Osteoblast (primary cell): ENCODE measurements at places on chromosomes 4 and X.

DNA sequence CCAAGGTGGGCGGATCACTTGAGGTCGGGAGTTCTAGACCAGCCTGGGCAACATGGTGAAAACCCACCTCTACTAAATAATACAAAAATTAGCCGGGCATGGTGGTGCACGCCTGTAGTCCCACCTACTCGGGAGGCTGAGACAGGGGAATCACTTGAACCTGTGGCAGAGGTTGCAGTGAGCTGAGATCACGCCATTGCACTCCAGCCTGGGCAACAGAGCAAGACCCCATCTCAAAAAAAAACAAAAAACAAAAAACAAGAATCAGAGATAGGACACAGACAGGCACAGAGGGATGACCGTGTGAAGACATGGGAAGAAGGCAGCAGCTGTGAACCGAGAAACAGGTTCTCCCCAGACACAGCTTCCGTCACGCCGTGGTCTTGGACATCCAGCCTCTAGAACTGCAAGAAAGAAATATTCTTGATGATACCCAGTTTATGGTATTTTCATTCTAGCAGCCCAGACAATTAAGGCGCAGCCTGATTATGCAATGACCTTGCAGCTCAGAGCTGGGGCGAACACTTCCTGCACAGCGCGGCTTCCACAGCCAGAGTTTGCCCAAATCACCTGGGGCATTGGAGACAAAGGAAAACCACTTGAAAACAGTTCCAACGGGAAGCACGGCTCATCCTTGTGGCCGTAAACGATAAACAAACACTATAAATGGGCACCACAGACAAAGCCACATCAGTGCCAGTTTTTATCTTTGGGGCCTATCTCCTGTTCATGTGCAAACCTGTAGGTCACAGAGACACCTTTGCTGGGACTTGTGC is 4.2 kb upstream of the ARSD start:
- no peak for DNase-seq

DNA sequence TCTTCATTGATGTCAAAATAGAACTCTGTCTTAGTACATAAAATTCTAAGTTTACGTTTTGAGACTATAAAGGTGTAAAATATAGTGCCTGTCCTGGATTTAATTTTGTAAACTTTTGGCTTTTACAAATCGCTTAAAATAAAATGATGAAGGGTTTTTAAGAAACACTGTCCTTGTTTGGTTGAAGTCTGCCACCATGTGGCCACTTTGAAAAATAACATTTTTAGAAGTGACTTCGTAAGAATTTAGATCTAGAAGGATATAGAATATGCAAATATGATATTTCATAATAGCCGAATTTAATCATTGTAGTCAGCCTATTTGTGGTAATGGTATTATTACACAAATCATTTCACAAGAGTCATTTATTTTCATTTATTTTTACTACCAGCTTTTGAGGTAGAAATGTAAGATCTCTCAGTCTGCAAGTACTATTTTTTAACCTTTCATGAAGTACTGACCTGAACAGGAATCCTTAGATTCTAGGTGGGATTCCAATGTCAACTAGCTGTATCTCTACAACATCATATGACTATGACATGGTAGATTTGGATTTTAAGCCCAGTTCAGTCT is 31.0 kb upstream of the FAT4 start:
- DNase-seq, result peak; percentile 49

- DNase-seq, result no peak
Measured at GRCh38 chr4:133960975-133961374, 240.6 kb downstream of the PABPC4L start.

DNA sequence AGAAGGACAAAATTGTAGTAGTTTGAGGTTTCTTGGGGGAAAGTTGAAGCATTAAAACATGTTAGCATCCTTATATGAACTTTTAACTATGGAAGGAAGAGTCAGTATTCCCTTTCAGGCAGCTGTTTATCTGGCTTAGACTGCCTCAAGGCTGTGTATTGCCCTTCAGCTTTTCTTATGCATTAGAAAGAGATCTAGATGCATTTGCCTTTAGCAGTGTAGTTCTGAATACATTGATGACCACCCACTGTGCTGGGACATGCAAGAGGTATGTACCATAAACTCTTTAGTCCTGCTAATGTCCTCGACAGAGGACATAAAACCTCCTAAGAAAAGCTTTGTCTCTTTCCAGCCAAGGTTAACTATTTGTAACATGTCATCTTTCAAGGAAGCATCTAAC is 2.9 kb downstream of the FAM200B start:
- DNase-seq, result peak; percentile 81

GRCh38 chrX:41085512-41085877 is 250 bp downstream of the USP9X start:
- peak; percentile 90 for DNase-seq

DNA sequence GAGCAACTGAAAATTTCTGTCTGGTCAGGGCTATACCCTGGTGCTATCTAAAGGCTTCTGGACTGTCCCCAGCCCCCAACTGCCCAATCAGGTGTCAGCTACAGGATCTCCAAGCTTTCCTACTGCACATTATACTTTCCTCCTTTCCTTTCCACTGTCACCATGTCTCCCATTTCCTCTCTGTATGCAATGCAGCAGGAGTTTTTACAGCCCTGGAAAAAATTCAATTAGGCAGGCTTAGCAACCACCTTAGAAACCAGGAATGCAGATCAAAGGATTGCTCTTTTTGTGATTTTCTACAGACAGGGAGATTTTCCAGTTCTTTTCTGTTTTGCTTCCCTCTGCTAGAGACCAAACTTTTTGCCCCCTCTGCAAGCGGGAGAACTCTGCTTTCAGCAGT is 6.0 kb upstream of the NAF1 start:
- no peak for DNase-seq

DNA sequence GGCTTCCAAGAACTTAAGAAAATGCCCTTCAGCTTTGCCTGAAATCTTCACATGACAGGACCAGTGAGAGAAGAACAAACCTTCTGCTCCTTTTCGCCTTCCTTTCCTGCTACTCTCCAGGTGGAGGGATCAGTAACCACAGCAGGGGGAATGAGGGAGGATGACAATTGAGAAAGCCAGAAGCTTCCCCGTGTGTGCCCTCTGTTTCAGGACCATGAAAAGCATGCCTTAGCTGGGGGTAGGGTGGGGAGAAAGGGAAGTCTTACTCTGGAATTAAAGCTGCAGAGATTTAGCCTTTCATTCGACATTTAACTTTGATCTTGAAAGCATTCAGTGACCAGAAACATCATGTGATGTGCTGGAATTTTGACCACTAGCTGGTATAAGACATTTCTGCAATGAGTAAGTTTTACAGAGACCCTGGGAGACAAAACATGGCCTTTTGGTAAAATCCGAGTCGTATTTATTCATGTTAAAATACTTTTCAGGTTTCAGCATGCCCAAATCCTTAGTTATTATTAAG is 10.6 kb upstream of the PUDP start:
- no peak for DNase-seq

- DNase-seq, result no peak
Measured at GRCh38 chr4:114688059-114688458, 89.5 kb downstream of the UGT8 start.

DNA sequence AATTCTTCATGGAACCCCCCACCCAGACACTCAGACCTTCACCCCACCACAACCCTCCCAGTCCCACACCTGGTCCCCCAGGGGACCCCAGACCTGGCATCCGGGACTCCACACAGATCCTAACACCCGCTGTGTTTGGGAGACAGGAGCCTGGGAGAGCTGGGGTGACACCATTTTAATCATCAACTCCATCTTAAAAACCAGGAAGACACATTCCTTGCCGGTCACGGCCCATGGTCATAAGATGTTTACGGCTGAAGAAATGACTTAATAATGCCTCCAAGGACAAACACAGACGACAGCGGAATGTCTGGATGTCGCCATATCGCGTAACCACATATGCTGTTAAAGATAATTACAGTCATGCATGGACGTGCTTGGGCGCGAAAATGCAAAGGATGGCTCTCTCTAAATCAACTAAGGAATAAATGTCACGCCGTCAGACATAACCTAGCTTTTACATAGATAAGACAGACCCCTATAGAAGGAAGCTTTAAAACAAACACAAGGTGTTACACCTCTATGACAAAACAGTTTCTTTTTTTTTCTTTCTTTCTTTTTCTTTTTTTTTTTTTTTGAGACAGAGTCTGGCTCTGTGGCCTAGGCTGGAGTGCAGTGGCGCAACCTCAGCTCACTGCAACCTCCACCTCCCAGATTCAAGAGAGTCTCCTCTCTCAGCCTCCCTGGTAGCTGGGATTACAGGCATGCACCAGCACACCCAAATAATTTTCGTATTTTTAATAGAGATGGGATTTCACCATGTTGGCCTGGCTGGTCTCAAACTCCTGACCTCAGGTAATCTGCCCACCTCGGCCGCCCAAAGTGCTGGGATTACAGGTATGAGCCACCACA is 2.1 kb upstream of the DHRSX start:
- DNase-seq, result no peak

DNA sequence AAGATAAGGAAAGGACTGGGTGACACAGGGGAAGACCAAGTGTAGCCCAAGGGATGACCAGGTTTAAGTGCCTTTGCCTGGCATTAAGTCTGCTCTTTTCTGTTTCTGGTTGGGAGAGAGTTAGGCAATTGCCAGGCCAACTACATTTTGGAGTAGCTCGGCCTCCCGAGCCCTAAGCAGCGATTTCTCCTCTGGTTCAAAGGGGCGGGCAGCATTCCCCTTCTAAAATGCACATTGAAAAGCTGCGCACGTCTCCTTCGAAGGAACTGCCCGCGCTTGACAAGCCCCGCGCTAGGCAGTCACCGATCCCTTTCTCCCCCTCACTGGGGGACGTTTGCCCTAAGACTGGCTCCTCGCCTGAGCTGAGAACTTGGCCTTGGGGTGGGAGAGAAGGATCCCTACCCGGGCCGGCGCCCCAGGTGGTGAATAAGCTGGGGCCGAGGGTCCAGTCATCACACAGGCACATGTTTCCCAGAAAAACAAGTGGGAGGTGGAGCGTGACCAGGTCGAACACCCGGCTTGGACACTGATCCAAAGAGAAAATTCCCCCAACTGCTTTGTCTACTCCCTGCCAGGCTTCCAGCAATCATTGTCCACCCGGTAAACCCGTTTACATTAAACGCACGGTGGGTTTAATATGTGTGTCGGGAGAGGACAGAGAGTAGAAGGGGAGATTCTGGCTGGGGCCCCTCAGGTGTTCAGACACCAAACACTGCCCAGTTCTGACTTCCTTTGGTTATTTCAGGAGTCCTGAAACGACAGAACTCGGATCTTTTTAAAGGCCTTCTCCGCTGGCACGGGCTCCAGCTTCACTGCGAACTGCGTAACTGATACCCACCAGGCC is 4.0 kb downstream of the ARX start:
- DNase-seq, result no peak

GRCh38 chr4:125624951-125625350 is 310.2 kb downstream of the FAT4 start:
- no peak for DNase-seq

- no peak for DNase-seq
Measured at GRCh38 chr4:140930557-140930956, 174.4 kb upstream of the TBC1D9 start.

DNA sequence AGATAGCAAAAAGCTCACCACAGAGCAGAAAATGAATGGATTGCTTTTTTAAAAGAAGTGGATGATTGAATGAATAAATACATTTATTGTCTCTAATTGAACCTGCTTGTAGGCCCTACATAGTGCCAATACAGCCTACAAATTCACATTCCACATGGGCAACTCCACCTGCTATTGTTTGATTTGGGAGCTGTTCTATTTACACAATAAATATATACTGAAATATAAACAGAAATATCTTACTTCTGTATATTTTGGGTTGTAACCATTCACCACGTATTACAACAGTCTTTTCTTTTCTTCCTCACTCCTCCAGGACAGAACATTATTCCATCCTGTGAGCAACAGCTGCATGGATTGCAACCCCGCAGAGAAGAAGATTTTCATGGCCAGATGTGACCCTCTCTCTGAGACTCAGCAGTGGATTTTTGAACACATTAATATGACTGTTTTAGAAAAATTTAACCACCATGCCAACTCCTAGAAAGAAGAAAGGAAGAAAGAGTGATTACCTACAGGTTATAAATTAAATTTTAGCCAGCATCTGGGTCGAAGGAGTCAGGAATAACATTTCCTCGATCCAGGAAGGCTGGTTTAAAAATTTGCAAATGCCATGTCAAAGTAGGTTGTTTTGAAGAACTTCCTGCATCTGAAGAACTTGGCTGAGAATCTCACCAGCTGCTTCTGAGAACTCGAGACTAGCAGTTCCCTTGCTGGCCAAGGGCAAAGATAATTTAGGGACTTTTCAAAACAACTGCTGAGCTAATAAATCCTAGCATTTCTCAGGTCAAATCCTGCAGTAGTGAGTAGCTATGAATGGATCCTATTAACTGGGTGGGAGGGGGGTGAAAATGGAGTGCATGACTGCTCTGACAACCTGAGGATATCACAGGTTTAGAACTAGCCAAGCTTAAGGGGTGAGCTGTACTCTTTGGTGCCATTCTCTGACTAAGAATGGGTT is 128.7 kb upstream of the GALNT7 start:
- DNase-seq, result peak; percentile 13

GRCh38 chr4:153748378-153748777 is 11.4 kb downstream of the RNF175 start:
- DNase-seq, result peak; percentile 88

DNA sequence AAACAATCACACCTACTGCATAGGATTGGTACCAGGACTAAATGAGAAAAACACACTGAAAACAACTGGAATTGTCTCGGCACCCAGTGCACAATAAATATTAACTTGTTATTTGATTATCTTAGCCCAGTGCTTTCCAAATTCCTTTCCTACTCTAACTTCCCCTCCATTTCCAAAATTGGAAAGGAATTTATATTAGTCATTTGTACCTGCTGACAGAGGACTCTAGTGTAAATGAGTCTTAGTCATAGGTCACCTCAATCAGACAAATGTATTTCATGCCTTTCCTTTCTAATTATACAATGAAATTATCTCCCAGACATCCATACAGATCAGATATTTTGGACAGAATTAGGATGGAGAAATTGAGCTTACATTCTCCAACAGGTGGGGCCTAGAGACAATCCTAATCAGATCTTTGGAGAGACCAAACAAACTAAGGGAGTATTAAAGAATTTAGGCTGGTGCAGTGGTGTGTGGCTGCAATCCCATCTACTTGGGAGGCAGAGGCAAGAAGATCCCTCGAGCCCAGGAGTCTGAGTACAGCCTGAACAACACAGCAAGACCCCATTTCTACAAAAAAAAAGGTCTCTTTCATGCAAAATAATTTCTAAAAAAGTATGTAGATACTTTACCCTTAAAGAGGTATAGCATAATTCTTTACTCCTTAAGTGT is 10.1 kb downstream of the SH3D19 start:
- no peak for DNase-seq

- peak; percentile 14 for DNase-seq
Measured at GRCh38 chr4:5469861-5470260, 238.5 kb downstream of the EVC2 start.

- no peak for DNase-seq
Measured at GRCh38 chr4:58214376-58214775, 1104.2 kb upstream of the IGFBP7 start.

GRCh38 chr4:26237916-26238315 is 82.9 kb upstream of the RBPJ start:
- no peak for DNase-seq
